ENCODE measurements at places on chromosomes 12 and 14.

DNA sequence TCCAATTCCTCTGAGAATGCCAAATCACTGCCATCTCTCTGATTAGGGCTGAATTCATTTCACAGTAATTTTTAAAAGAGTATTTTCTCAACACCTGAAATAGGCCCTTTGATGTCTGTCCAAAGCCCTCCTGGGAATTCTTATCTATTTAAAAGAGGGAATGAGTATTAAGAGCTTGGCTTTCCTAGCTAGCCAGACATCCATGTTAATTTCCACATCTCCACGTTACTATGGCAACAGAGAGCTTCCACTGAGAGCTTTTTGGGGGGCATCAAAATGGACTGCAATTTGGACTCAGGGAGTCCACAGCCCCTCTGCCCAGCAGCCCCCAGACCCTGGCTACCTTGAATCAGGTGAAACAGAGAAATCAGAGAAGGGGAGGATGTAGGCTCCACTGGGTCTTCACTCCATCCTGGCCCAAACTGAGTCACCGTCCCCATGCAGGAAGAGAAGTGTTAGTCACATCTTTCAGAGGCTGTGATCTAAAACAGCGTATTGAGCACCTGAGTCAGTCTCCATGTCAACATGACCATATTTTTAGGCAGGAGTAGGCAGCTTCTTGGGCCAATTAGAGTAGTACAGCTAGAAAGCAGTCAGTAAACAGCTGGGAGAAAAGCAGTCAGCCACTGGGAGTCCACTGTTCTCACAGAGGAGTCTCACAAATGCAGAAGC is 7.0 kb upstream of the FICD start:
- no peak for DNase-seq

GRCh38 chr14:101502761-101503392 is 58.4 kb upstream of the DIO3 start:
- no peak for DNase-seq

DNA sequence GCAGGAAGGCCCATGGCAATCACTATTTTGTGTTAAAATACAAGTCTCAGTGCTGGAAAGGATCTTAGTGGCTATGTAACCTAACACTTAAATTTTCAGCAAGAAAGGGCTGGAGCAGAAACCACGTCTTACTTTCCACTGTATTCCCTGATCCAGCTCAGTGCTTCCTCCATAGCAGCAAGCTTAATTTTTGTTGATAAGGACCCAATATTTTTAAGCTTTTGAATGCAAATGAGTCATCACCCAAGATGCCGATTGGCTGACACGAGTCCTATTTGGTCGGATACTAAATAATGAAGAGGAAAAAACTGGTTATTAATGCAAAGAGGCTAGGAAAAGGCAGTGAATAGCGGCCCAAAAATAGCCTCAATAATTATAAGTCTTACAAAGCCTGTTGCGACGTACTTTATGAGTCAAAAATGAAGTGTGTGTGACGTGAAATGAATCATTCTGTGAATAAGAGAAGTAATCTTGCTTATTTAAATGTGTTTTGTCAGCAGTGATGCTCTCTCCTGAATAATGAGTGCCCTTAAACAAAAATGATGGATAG is 46.9 kb upstream of the IGF1 start:
- DNase-seq, result no peak

- DNase-seq, result no peak
Measured at GRCh38 chr12:78534311-78534710, 330.3 kb upstream of the SYT1 start.

DNA sequence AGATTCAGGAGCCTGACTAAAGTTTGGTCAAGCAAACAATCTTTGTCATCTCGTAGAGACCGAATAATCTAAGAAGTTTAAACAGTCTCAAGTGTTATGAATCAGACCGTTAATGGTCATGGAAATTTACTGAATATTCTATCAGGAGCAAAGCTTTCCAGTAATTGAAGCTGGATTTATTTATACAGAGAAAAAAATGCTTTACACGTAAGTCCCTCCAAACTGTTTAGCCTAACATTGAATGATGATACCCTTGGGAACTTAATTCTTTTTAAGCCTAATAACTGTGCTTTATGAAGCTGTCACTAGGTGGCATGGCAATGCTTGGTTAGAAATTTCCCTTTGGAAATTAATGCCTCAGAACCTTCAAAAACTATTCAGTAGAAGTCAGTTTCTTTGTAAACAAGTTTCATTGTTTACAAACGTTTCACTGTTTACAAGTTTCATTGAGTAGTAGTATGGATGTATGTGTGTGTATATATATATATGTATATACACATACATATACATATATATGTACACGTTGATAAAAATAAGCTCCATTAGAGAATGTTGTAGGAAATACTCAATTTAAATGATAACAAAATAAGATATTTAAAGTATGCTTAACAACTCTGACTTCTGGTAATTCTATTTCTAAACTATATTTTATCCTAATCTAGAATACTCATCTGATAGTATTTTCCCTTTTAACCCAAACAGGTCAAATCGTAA is 32.1 kb downstream of the DEPDC4 start:
- DNase-seq, result no peak

- peak; percentile 83 for DNase-seq
Measured at GRCh38 chr12:113241191-113242025, 20.1 kb downstream of the TPCN1 start.

DNA sequence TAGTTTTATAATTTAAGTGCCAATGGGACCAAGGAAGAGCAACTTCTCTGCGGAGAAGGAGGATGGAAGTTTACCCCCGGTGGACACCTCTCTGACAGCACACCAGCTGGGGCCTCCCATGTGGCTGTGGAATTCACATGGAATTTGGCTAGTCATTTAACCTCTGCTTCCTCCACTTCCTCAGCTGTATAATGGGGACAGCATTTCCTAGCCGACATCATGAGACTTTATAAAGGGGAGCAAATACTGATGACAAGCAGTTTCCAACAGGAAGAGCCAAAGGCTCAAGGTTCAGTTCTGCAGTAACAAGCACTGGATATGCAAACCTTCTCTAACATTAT is 7.5 kb downstream of the DUSP6 start:
- no peak for DNase-seq

DNA sequence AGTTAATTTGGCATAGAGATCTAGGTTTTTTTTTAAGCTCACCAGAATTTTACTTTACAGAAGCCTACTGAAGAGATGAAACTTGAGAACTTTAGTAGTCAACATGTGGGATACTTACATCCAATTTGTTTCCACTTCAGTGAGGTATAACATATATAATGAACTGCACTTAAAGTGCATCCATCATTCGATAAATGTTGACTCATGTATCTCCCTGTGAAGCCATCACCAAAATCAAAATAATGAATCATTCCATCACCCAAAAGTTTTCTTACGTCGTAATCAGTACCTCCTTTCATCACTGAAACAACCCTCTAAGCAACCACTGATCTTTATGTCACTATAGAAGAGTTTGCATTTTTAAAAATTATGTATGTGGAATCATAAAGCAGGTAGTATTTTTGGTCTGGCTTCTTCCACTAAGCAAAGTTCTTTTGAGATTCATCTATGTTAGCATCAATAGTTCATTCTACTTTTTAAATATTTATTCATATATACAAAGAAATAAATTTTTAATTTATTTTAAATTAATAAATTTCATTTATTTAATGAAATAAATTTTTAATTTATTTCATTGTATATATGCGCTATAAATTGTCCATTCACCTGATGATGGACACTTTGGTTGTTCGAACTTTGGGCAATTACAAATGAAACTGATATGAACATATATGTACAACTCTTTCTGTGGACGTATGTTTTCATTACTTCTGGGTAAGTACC is 2.0 kb upstream of the CPNE8 start:
- no peak for DNase-seq

GRCh38 chr14:60945984-60946383 is 34.9 kb downstream of the TRMT5 start:
- no peak for DNase-seq

GRCh38 chr14:37131205-37131604 is 41.2 kb downstream of the SLC25A21 start:
- no peak for DNase-seq

- no peak for DNase-seq
Measured at GRCh38 chr14:71238835-71239234, 331.6 kb downstream of the PCNX1 start.

- peak; percentile 53 for DNase-seq
Measured at GRCh38 chr14:63759456-63759855, 31.6 kb upstream of the SGPP1 start.

DNA sequence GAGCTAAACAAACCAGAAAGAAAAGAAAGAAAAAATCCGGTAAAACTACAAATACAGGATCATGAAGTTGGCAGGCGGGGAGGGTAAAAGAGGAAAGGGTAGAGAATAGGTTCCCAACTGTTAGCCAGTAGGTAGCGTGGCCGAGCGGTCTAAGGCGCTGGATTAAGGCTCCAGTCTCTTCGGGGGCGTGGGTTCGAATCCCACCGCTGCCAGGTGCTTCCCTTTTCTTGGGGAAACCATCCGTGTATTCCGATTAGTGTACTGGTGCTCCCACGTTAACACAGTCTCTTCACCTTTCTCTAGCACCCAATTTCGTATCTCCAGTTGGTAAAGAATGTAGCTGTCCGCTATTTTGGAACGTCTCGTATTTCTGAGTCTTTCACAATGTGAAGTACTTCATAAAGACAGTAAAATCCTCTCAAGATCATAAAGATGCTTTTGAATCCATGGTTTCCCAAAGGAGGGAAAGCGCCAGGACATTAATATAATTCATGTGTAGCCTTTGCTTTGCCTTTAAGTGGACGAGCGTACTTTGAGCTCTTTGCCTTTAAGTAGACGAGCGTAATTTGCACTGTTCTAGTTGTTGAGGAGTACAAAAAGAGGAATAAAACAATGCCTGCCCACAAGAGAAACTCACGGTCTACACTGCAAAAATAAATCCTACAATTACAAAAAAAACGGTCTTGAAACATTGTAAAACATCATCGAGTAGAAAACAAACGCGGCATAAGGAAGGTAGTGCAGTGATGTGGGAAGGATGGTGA is 19.0 kb upstream of the RNASE12 start:
- peak; percentile 67 for DNase-seq

GRCh38 chr12:6547566-6547965 is 8.3 kb downstream of the IFFO1 start:
- no peak for DNase-seq

Measured in Peyer's patch (tissue), 4 donors.